Esophagus squamous epithelium (tissue), 5 donors: ENCODE measurements at places on chromosomes 3 and 15.

- DNase-seq = no peak
These were observed 18.1 kb upstream of the SLC27A2 start for GRCh38 chr15:50163719-50164410.

DNA sequence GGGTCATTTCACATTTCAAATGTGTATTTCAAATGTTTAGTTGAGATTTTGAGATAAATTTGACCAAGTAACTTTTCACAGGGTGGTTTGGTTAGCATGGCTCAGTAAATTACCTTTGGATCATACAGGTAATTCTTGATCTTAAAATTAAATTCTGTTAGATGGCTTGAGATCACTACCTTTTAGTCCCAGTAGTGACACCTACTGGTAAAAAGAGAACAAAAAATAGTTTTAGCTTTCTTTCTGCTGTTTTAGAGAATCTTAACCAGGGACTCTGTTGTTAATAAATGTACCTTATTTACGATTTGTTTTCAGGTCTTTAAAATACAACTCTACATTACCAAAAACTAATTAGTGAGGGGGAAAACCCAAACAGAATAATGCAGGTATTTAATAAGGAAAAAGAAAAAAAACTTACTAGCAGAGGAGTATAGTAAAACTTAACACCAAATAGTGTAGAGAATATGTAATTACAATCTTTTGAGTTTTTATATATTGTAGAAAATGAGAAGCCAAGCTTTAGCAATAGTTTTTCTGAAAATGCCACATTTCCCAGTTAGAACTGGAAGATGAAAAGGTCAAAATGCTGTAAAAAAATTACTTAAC, 620.3 kb upstream of the AGTR1 start:
- DNase-seq = no peak

GRCh38 chr3:89622063-89622700, 514.8 kb downstream of the EPHA3 start:
- no peak for DNase-seq

DNA sequence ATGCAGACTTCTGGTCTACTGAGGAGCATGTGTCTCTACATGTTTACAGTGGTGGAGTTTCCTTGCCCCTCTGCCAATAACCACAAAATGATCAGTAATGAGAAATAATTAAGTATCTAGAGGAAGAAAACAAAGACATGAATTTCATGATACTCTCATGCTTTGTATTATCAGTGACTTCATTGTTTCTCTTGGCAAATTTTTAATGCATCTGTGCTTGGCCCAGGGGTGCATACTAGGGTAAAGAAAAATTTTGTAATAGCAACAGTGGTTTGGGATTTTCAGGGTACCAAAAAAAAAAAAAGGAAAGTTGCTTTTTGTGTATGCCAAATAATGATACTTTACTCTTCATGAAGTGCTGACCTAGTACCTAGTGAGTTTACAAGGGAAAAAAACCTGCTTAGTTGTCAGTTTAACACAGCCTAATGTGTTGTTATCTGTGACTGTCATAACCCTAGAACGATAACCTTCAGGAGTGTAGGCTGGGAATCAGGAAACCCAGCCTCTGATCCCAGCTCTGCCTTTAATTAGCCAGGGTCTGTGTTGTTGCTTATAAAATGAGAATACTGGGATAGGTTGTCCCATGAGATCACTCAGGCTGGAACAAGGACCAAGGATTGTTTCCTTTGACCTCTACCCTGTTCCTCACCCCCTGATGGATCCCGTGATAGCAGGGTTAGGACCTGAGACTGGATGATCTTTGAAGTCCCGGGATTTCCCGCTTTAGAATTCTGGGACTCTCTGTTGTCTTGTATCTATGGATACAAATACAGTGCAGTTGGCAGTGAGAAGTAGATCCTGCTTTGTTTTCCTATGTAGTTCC, 117.5 kb downstream of the CMSS1 start:
- no peak for DNase-seq

- DNase-seq = no peak
These were observed 585.6 kb upstream of the ZNF717 start for GRCh38 chr3:76370749-76371520.

DNA sequence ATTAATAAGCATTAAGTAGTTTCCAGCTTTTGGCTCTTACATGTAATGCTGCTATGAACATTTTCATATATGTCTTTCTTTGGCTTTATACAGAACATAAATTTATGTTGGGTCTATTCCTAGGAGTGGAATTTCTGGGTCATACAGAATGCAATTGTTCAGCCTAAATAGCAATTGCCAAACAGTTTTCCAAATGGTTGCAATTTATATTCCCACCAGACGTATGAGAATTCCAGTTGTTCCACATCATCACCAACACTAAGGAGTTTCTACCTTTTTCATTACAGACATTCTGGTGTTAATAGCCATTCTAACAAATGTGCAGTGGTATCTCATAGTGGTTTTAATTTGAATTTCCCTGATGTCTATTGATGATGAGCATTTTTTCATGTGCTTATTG, 160.1 kb upstream of the TMC3 start:
- DNase-seq = no peak

DNA sequence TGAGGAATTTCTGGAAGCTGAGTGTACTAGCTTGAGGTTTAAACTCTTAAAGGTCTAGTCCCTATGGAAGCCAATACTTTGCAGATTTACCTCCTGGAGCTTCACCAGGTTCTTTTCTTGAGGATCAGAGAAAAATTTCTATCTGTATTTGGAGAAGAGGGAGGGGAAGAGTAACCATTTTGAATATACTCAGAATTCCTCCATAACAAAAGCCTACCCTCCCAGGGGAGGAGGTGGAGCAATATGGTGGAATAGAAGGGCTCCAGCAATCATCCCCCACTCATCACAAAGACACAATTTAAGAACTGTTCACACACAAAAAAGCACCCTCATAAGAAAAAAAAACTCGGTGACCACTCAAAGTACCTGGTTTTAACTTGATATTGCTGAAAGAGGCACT, 36.0 kb upstream of the PEX5L start:
- no peak for DNase-seq

- DNase-seq = no peak
These were observed 10.2 kb upstream of the ITPKA start for GRCh38 chr15:41483519-41483918.

- DNase-seq = no peak
These were observed 50.1 kb upstream of the CRTC3 start for GRCh38 chr15:90479656-90480055.

DNA sequence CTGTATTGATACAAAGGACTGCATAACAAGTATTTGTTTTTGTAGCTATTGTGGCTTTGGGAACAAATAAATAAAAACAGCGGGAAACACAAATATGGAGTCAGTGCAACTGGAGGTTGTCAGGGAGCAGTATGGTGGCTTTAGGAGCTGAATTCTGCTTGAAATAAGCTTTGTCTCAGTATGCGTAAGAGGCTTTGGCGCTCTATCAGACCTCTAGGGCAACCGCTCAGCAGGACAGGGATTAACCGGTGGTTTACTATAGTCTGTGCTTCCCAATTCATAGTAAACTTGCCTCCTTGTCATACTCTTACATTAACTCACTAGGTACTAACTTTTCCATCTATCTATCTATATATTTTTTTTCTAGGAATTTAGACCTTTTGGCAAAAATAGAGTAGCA, 104.6 kb downstream of the ZIC1 start:
- no peak for DNase-seq

DNA sequence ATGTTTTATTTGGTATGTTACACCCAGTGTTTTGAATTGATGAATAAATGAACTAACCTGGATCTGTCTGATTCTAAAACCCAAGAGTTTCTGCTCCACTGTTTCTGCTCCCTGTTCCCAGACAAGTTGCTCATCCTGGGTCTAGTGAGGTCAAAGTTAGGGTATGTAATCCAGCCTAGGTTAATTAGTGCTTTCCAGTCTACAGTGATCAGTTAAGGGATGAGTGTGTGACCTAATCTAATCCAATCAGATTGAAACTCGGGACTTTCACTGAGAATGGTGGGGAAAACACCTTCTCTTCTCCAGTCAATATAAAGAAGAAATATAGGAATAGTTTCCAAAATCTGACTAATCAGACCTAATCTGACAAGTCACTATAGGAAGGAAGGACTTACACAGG, 27.8 kb upstream of the RHCG start:
- no peak for DNase-seq

GRCh38 chr15:64911311-64912186, at the start of gene ANKDD1A:
TSS of gene ANKDD1A (plus strand) at chr15:64911902. CDS start at chr15:64911931, 29 bp downstream.
- DNase-seq = no peak

DNA sequence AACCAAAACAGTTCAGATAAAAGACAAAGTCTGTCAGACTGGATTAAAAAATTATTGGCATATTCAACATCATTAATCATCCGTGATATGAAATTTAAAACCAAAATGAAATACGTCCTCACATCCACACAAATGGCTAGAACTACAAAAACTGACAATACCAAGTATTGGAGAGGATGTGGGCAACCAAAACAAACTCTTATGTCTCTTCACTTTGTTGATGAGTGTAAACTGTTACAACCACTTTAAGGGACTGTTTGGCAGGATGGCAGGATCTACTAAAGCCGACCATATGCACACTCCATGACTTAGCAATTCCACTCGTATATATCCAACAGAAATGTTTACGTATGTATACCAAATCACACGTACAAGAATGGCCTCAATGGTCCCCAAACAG, 24.8 kb upstream of the C15orf40 start:
- DNase-seq = no peak

- no peak for DNase-seq
These were observed 64.5 kb downstream of the THBS1 start for GRCh38 chr15:39645138-39645975.

- no peak for DNase-seq
These were observed 117.7 kb downstream of the CD47 start for GRCh38 chr3:107973152-107973551.

DNA sequence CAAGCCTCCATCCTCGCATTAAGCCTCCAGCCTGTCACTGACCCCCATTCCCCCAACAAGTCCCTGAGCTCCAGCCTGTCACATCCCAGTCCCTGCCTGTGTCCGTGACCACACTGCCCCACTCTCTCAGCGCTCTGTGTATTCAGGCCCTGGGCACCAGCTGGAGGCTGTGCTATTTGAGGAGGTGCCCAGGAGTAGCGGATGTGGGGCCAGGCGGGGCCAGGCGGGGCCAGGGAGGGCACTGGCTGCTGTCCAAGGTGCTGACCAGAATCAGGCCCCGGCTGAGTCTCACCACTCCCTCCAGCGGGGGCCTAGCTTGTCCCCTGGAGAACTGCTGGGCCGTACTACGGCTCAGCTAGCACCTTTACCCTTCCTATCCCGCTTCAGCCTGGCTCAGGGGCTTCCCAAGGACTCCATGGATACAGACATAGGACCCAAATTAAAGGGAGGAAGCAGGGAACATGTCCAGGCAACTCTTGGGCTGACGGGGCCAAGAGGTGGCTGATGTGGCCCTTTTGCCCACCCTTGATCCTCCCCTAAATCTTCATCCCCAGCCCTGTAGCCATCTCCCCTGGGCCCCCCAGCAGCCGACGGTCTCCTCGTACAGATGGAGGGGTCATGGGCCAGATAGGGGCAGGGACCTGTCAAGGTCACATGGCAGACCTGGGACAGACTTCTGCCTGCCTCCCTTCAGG, 1.1 kb downstream of the HHATL start:
- no peak for DNase-seq

DNA sequence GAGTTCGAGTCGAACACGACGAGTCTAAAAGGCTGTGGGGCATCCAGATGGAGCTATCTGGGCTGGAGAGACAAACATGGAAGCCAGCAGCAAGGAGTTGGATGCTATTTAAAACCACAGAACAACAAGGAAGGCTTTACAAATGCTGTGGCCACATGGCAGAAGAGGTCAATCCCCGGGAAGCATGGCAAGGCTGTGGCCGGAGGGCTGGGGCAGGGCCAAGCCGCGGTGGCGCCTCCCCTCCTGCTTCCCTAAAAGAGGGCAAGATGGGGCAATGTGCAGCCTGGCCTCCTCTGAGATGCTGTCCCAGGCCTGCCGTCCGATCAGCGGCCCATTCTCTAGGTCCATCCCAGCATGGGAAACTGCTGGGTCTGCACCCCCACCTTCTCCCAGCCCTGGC, 139.1 kb downstream of the SRGAP3 start:
- no peak for DNase-seq

GRCh38 chr3:177199206-177199760, 2.0 kb upstream of the TBL1XR1 start:
- no peak for DNase-seq

- no peak for DNase-seq
These were observed 91.9 kb downstream of the SLCO3A1 start for GRCh38 chr15:91945385-91945784.

DNA sequence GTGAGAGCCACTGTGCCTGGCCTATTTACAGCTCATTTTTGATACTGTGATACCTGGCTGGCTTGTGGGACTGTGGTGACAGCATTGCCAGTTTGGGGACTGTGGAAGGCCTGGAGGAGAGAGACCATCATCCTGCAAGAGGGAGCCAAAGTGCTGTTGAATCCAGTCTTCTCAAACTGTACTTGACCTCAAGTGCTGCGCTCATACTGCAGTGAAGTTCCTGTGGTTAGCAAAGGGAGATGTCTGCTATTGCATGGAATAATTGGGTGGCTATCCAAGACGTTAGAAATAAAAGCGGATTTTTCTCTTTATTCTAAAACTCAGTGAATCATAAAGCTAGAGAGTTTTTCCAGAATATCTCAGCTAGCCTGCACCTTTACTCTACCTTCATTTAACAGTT, 83.4 kb downstream of the CCK start:
- no peak for DNase-seq

DNA sequence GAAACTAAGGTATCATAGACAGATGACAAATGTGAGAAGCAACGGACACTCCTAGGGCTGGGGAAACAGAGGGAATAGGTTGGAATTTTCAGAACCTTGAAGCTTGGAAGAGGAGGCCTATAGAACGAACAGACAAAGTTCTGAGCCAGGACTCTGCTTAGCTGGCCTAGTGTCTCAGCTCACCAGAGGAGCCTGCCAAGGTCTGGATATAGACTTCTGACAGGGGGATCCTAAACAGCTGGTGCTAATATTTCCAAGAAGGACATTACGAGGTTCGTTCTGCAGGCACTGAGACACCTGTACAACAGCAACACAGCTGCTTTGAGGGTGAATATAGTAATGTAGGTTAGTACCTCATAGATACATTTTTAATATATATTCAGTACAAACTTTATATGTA, 266.3 kb downstream of the CHL1 start:
- DNase-seq = no peak

- DNase-seq = no peak
These were observed 61.4 kb upstream of the CLDN18 start for GRCh38 chr3:137948400-137949072.

- DNase-seq = no peak
These were observed 284.2 kb upstream of the TPM1 start for GRCh38 chr15:62758126-62758951.

DNA sequence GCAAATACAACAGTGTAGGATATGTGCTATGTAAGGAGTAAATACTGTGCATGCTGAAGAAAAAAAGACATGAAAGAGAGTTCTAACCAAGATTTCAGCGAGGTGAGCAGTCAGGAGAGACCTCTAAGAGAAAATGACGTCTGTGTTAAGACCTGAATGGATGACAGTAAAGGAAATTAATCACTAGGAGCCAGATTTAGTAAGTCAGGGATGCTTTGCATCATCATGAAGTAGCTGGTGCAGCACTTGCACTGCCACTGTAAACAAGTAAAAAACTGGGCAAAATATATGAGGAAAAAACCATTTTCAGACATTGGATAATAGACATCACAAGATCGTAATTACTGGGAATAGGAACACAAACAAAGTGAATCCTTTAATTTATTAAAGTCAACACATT, 32.6 kb downstream of the RTP4 start:
- DNase-seq = no peak

GRCh38 chr3:11720917-11721411, 77.2 kb upstream of the VGLL4 start:
- DNase-seq = no peak
